Fibroblast of the aortic adventitia (primary cell): ENCODE measurements at places on chromosomes 13 and 19.

DNA sequence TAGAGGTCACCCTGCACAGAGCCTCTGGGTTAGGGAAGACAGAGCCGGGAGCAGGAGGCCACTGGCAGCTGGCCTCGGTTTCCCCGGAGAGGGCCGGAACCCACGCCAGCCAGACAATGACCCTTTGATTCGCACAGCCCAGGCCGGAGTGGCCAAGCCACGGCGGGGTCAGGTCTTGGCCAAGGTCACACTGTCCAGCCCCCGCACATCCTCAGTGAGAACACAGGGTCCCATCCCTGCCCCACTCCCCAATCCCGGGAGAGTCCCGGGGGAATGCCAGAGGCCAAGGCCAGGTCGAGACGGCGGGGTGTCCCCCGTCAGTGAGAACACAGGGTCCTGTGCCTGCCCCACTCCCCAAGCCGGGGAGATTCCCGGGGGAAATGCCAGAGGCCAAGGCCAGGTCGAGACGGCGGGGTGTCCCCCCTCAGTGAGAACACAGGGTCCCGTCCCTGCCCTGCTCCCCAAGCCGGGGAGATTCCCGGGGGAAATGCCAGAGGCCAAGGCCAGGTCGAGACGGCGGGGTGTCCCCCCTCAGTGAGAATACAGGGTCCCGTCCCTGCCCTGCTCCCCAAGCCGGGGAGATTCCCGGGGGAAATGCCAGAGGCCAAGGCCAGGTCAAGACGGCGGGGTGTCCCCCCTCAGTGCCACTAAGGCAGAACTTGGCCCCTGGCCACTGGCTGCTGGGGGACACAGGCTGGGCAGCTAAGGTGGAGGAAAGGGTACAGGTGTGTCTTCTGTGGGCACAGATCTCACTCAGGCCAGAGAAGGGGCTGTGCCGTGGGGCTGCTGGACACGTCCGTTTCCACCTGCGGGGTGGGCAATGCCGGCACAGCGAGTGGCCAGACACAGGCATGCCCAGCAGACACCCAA is 1.7 kb upstream of the FSTL3 start:
- DNase-seq: no peak

DNA sequence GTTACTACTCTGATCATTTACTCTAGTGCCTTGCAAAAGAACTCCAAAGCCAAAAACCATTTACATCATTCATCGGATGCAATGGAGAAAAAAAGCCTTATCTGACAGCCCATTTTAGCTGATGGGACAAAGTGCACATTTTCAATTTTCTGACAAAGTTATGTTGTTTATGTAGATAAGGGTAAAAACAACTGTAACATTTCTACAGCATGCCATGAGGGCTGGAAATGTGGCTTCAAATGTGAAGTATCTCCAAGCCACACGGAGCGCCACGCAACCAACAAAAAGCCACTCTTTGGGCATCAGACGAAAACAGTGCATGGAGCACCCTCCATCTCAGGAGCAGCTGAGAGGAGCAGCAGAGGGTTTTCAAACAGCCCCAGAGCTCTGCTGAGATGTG is 364.6 kb upstream of the ZNF507 start:
- no peak for DNase-seq

DNA sequence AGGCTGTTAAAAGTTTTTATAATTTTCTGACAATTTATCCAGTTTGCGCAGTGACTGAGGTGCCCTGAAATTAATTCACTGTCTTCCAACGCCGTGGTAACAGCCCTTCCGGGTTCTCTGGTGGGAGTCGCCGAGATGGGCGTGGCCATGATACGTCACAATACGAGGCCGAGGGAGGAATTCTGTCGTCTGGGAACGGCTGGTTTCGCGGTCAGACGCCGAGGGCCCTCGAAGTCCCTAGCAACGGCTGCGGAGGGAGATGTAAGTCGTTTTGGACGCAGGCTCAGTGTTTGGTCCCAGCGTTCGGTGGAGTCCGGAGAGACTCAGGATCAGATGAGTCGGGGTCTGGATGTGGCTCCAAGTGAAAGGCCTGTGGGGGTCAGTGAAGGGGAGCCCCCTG is 21.7 kb downstream of the ZNF613 start:
- peak; percentile 4 for DNase-seq

- no peak for DNase-seq
Measured at GRCh38 chr13:33550885-33551284, 265.3 kb upstream of the STARD13 start.

DNA sequence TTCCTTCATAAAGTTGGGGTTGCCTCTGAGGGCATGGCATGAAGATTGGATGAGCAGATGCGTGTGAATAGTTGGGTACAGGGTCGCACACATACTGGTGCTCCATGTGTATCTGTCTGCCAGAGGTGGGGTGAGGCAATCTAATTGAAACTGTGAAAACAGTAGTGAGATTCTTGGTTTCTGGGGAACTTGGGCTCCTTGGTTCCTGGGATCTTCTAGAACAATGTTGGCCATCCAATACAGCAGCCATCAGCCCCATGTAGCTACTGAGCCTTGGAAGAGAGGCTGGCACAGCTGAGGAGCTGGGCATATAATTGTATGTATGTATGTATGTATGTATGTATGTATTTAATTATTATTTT is 616 bp downstream of the FCHO1 start:
- no peak for DNase-seq

GRCh38 chr13:73111331-73111730 is 52.5 kb downstream of the KLF5 start:
- no peak for DNase-seq

DNA sequence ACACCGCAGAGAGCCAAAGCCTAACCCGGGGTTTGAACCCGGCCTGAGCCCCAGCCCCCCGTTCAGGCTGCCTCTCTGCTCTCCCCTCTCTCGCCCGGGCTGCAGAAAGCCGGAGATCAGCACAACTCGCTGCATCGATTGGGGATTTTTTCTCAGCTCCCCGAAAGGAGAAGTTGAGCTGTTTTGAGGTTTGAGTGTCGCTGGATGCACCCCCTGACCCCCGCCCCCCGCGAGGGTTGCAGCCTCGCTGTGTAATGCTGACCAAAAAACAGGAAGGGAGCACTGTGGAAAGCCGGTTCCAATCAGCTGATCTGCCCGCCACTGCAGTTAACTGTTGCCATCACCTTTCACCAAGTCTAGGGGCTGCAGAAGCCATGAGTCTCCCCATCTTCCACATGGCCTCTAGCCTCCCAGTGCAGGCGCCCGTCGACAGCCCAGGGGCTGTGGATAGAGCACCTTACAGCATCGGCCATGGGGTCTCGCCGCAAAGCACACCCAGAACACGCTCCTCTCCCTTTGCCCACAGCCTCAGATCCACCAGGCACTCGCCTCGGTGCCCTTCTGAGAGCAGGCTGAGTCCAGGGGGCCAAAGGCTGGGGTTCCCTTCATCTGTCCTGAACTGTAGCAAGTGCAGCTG is 34.5 kb downstream of the MYO9B start:
- no peak for DNase-seq

- peak; percentile 52 for DNase-seq
Measured at GRCh38 chr19:5547881-5548280, 19.9 kb downstream of the TINCR start.

DNA sequence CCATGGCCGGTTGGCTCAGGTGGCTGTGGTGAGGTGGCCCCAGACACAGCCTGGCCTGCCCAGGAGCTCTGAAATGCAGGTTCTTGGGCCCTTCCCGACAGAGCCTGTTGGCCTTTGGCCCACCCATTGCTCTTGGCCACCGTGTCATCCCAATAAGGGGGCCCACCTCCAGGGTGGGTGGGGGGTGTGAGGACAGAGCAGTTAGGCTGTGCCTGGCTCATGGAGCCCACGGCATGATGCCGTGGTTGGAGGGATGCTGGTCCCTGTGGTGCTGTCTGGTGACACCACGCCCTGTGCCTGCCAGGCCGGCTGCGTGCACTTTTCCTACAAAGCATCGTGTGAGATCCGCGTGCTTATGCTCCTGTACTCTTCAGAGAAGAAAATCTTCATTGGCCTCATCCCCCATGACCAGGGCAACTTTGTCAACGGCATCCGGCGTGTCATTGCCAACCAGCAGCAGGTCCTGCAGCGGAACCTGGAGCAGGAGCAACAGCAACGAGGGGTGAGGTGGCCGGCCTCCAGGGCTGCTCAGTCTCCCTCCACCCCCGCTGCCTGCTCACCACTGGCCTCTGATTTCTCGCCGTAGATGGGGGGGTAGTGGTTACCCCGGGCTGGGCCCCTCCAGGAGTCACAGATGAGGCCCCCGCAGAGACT is 7.6 kb downstream of the PNKP start:
- DNase-seq: no peak

DNA sequence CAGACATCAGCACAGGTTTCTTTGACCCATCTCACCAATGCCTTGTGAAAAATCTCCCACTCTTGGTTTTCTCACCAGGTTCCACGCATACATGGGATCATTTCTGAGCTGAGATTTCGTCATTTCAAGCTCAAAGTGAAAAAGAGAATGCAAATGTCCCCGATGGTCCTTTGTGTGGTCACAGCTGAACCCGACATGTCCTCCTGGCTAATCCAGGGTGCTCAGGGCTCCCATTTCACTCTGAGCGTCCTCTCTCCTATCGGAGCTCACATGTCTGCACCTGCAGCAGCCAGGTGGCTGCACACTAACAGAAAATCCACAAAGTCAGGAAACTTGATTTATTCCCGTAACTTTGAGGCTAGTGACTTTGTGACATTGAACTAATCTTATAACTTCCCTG is 9.3 kb upstream of the CEACAM3 start:
- no peak for DNase-seq

- DNase-seq: no peak
Measured at GRCh38 chr13:33006638-33007037, 9.6 kb upstream of the KL start.

- no peak for DNase-seq
Measured at GRCh38 chr13:26247011-26247410, 6.9 kb upstream of the CDK8 start.

GRCh38 chr13:80877209-80877943 is 536.5 kb upstream of the SPRY2 start:
- peak; percentile 15 for DNase-seq

DNA sequence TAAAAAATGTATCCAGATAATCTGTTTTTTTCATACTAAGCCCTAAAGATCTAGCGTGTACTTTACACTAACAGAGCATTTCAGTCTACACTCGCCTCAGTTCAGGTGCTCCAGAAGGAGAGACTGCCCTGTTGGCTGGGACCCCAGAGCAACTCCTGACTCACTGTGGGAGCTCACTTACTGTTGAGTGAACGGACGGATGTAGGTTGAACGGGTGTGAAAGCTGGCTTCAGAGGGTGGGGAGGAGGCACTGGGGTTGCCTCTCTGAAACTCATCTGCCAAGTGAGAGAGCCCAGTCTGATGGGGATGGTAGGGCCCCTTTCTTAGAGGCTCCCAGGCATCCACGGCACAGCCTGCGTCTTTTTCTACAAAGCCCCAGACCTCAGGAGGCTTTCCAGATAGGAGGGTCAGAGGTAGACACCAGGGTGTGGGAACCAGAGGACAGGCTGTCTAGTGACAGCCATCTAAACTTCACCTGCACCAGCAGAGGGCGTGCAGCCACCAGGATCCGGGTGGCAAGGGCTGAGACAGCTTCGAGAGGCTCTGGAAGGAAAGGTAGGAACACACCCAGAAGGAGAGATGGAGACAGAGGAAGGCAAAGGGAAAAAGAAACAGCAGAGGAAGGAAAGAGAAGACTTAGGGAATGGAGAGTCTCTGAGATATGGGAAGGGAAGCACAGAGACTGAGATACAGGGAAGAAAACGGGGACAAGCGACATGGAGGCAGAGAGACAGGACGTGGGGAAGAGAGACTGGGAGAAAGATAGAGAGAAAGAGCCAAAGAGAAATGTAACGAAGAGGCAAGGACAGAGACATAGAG is 3.7 kb downstream of the KASH5 start:
- DNase-seq: peak; percentile 66

GRCh38 chr19:40872209-40872608 is 9.8 kb downstream of the CYP2A7 start:
- DNase-seq: peak; percentile 6

- DNase-seq: no peak
Measured at GRCh38 chr19:39919976-39920375, 14.5 kb downstream of the FCGBP start.

DNA sequence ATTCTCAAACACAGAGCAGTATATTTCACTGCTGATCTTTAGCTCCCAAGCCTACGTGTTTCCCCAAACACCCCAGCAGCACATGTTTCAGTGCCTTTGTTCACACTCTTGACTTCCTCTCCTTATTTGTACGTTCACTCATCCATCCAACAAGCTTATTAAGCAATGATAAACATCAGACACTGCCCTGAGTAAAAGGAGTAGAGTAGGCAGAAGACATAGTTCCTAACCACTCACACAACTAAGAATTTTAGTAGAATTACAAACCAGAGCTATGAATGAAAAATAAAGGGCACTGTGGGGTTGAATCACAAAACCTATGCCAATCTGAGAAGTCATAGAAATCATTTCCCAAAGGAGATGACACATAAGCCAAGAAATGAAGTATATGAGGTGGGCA is 213.5 kb downstream of the DIAPH3 start:
- DNase-seq: no peak

DNA sequence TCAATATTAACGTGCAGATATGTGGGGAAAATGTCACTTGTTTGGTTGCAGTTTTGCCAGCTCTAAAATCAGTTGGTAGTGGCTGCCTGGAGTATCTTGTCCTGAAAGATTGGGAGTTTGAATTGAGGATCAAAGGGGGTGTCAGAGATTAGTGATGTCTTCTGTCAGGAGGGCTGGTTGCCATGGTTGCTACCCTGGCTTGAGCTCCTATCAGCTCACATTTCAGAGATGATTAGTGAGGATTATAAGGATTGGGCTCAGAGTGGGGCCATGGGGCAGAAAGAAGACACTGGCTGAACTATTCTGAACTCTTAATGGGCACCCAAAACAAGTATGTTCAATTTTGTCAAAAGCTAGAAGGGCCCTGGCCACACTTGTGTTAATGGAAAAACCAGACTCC is 95.5 kb upstream of the RNF113B start:
- DNase-seq: no peak

- no peak for DNase-seq
Measured at GRCh38 chr13:93527748-93528297, 301.2 kb downstream of the GPC6 start.

GRCh38 chr13:20270163-20270865 is 38.2 kb upstream of the GJB6 start:
- no peak for DNase-seq

- no peak for DNase-seq
Measured at GRCh38 chr13:21546372-21546771, 57.6 kb downstream of the MICU2 start.

- DNase-seq: no peak
Measured at GRCh38 chr19:41321204-41321599, 11.2 kb downstream of the CCDC97 start.

- DNase-seq: no peak
Measured at GRCh38 chr19:45137179-45137761, 23.5 kb downstream of the NKPD1 start.
